Thoracic aorta (tissue), 2 donors: ENCODE measurements at places on chromosomes 7 and 10. TPM values are rescaled to one million over a fixed set of nuclear protein-coding genes. Genes with fewer than 3 reads are reported as not detected.

- DNase-seq: no peak
These were observed 1.3 kb upstream of the ACHE start for GRCh38 chr7:100896732-100897608.

GRCh38 chr10:8544057-8544380 lies 489.5 kb downstream of the GATA3 start:
- DNase-seq: no peak

DNA sequence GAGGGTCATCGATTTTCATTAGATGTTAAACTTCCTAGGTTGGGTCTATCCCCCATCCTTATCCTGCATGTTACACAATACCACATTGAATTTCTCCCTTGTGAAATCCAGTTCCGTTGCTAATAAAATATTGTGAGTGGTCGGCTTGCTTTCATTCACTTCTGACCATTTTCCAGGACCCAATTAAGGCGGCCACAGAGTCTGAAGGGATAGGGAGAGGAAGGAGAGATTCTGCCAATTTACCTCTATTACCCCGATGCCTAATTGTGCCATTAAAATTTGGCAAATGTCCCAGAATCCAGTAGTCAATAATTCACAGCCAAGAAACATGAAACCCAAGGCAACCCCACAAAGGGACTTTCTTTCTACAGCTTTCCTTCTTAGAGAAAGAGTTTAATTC lies 129.9 kb downstream of the IPMK start:
- DNase-seq: no peak

GRCh38 chr10:29883231-29883630 lies 176.2 kb downstream of the JCAD start:
- no peak for DNase-seq

DNA sequence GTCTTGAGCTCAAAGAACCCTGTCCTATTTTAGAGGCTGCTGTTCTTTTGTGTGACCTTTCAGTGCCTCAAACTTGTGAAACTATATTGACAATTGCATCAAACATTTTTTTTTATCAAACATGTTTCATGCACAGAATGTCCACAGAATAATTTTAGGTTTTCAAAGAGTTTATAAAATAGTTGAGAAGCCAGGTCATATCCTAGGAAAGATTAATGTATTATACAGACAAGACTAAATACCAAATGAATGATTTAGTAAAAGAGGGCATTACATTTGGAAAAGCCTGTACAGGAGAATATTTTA lies 67.0 kb downstream of the CDK6 start:
- DNase-seq: no peak

- no peak for DNase-seq
These were observed 163.5 kb upstream of the NEBL start for GRCh38 chr10:21060626-21061025.

GRCh38 chr7:50792342-50793119 lies 9.8 kb upstream of the GRB10 start:
- DNase-seq: no peak

- DNase-seq: no peak
These were observed 265.4 kb downstream of the INHBA start for GRCh38 chr7:41437257-41438196.

DNA sequence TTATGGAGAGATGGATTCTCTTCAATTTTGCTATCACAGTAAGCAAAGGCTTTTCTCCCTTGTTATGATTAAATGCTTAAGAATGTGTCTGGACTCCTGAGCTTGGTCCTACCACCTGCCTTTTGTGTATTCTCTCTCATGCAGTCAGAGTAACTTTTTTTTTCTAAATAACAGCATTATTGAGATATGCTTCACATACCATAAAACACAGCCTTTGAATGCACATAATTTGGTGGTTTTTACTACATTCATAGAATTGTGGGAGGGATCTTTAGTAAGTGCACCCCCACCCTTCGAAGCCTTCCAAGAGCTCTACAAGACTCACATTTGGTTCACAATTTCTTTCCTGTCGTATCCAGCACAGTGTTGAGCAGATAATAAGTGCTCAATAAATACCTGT lies 175.5 kb downstream of the ADAM12 start:
- DNase-seq: no peak

DNA sequence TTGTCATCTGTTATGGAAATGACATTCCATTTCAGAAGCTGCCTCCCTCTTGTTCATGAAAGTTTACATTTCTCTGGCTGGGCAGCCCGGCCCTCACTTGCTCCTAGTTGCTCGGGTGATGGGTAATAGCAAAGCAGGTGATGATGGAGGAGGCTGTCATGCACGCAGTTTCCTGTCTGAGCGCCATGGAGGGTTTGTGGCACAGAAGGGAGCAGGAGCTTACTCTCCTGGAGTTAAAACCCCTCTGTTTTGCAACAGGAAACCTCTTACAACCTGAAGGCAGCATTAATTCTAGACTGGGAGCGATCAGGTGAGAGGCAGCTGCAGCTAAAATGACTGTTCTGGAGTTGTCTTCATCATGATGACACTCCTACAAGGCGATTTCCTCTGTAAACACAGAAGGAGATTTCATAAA lies 34.1 kb upstream of the MKI67 start:
- DNase-seq: no peak

DNA sequence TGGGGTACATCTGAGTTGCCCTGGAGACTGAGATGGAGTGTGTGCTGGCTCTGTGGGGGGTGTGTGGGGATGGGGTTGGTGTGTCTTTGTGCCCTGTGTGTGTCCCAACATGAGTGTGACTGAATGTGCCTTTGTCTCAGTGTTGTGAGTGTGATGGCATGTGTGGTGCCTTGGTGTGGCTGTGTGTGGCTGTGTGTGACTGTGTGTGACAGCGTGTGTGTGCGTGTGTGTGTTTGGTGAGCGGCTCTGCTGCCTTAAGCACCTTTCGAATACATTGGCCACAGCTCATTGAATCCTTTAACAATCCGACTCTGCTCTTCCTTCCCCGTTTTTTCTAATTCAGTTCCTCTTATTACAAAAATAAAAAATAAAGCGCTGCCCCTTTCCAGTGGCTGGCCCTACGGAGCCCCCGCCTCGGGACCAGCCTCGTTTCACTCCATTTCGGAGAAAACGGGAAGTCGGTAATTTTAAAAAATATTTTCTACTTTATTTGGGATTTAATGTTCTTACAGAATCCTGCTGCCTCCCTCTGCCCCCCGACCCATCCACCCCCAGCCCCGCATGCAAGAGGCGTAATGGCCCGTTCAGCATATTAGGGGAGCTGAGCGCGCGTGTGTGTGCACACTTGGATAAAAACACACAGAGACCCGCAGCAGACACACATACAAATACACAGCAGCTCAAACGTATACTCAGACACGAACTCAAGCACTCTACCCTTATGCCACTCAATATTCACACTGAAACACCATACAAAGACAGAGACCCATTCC lies 35.5 kb downstream of the HIF1AN start:
- no peak for DNase-seq

DNA sequence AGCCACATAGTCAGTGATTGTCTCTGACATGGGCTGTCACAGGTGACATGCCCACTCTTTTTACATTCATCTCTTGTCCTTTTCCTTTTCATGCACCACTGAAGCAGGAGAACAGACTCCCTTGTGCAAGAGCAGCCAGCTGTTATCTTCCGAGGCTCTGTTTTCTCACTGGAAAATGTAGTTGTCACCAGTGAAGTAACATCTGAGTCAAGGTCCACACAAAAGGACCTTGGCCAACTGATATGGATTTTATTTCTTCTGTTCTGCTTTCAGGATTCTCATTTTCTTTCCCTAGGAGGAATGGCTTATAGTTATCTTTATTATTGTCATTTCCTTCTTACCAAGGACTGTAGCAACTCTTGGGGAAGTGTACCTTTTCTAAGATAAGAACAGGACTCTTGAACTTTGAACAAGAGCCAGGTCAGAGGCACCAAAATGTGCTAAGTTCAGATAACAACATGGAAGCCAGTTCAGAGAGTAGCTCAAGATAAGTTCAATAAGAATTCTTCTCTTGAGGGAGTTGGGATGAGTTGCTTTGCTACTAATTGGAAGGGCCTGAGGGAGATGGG lies 22.7 kb downstream of the AVPI1 start:
- DNase-seq: no peak

GRCh38 chr10:70763567-70763966 lies 21.6 kb downstream of the TBATA start:
- no peak for DNase-seq

The STAG3 gene
- total RNA-seq: 0.56 TPM

The TYW1 gene
- total RNA-seq: 64.3 TPM

The AMPH gene
- total RNA-seq: 5.9 TPM

The CFAP46 gene
- total RNA-seq: not detected
